ENCODE measurements at places on chromosomes 7 and 10.

DNA sequence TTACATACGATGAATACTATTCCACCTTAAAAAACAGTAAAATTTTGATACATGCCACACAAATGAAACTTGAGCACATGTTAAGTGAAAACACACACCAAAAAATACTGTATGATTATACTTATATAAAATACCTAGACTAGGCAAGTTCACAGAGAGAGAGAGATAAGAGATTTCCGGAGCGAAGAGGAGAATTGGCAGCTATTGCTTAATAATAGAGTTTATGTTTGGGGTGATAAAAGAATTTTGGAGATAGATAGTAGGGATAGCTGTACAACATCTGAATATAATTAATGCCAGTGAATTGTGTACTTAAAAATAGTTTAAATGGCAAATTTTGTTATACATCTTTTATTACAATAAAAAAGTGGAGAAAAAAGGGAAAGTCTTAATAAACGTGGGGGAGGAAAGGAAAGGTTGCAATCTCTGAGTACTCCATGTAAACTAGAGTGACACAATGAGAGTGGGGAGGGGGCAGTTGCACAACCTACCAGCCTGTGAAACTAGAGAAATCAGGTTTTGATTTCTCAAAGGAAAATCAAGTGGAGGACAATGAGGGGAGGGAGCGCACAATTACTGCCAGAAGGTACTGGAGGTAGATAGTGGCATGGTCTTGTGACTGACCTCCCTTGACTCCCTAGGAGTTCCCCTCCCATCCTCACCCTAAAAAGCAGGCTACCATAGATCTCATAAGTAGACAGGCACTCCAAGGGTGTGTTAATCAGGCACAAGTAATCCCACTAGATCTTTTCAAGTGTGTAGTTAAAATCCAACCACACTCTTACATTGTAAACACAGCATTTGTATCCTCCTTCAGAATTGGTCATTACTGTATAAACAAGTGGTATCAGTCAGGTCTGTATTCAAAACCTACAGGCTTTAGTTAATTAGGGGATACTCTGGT, 31.6 kb upstream of the ANK3 start:
- DNase-seq, result peak; percentile 10

DNA sequence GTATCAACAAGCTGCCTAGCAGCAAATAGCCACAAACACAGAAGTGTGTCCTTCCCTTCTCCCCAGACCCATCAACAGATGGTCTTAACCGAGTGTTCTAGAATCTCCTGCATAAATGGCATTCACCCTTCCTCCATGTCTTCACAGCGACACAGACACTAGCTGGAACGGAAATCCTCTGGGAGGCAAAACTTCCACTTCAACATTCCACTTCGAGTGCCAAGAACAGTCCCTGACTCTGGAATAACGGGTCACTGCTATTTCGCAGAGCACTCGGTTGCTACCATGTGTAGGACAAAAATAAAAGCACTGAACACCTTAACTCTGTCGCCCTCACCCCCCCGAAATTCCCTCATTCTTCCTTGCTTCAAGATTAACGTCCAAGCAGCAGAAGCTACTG, 65.1 kb downstream of the SFMBT2 start:
- no peak for DNase-seq

GRCh38 chr7:128859232-128860157, 3.2 kb upstream of the ATP6V1F start:
- DNase-seq, result peak; percentile 33

- DNase-seq, result no peak
These were observed 21.2 kb downstream of the HEPACAM2 start for GRCh38 chr7:93205046-93205445.

DNA sequence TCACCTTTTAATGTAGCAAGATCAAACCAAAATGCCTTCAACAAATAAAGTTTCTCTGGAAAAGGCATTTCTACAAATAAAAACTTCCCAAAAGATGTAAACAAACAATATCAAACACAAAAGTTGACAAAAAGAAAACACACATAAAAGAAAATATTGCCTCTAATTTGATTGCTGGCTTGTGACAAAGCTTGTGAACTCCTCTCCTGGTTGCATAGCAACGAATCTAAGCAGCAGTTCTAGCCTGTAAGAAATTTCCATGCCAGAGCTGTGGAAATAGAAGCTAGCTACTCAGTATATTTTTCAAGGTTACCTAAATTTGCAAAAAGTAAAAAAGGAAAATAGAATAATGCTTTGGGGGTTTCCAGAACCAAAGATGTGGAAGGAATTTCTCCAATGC, 173.9 kb upstream of the CDK1 start:
- no peak for DNase-seq

DNA sequence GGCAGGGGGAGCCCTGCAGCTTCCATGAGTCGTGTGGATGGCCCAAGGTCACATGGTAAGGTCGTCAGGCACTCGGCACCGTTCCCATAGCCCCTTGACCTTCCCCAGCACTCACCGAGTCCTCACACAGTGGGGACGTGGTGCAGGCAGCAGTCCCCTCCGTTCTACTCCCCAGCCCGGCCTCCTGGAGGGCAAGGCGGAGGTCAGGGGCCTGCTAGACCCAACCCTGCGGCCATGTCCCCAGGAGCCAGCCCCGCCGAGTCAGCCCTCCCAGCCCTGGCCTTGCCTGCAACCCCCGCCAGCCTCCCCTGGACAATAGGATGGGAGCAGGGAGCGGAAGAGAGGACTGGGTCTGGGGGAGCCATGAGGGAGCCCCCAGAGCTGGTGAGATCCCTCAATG, 65.2 kb downstream of the ELFN1 start:
- no peak for DNase-seq

DNA sequence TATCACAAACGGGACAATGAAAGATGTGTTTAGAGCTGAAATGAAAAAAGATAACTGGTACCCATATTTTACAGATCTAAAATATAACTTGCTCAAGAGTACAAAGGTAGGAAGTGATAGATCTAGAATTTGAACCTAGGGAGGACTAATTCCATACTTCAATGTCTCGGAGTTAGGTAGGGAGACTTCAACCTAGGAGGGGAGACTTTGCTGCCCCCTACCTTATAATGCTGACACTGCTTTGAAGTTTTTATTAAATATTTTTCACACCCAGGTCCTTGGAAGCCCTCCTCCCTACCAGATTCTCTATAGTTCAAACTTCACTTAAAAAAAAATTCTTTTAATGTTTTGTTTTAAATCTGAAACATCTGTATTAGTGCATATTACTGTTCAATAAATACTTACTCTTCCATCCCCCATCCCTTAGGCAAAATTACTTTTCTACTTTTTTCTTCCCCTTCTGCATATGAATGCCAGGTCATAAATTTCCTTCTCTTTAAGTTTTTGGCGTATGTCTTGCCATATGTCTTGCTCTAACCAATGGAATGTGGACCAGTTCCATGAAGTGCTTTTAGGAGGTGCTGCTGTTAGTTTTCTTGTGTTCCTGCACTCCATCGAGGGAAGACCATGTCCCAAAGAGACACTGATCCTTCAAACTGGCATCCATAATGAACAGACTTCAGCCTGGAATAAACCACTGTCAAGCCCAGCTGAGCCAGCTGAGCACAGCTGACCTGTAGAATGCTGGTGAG, 57.8 kb downstream of the MICU1 start:
- peak; percentile 64 for DNase-seq

- DNase-seq, result no peak
These were observed 18.8 kb upstream of the INSIG1 start for GRCh38 chr7:155278921-155279320.

DNA sequence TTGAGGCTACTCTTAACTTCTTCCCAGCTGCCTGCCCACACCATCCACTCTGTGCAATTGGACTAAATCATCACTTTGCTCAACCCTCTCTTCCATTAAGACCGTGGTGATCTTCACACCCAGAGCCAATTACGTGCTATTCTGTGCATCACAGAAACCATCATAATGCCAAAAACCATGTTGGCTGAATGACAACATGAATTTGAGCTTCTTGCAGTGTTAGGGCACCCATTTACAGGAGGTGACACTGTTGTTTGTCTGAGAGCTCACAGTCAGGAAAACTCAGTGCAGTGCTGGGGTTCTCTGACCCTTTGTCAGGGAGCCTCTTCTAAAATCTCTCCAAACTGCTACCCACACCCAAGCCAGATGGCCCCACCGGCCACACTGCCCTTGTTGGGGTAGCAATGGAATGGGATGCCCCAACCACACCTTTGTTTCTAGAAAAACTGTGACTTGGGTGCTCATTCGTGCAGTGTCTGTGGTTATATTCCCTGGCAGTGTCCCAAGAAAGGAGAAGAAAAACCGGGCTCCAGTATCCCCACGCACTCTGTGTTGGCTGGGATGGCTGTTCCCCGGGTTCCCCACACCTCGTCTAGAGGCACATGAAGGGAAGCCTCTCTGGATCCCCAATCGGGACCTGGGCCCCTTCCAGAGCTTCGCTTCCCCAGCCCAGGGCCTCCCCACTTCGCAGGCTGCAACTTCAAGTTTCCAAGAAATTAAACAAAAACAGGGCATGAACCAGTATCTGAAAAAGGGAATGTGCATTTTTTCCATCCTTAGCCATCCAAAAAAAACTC, 2.0 kb upstream of the TNS3 start:
- no peak for DNase-seq

DNA sequence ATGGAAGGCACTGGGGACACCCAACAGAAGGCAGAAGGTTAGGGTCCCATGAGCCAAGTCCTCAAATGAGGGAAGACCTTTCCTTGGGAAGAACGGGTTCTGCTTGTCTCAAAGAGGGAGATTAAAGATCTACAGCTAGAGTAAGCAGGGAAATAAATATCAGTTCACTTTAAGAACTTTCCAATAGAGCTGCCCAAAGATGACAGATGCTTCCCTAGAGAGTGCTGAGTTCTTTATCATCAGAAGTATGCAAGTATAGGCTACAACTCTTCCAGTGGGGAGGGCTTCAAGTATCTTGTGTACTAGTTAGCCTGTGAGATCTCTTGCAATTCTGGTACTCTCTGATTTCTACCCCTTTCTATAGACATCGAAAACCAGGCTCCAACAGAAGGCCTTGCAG, 39.4 kb downstream of the EMX2 start:
- no peak for DNase-seq

DNA sequence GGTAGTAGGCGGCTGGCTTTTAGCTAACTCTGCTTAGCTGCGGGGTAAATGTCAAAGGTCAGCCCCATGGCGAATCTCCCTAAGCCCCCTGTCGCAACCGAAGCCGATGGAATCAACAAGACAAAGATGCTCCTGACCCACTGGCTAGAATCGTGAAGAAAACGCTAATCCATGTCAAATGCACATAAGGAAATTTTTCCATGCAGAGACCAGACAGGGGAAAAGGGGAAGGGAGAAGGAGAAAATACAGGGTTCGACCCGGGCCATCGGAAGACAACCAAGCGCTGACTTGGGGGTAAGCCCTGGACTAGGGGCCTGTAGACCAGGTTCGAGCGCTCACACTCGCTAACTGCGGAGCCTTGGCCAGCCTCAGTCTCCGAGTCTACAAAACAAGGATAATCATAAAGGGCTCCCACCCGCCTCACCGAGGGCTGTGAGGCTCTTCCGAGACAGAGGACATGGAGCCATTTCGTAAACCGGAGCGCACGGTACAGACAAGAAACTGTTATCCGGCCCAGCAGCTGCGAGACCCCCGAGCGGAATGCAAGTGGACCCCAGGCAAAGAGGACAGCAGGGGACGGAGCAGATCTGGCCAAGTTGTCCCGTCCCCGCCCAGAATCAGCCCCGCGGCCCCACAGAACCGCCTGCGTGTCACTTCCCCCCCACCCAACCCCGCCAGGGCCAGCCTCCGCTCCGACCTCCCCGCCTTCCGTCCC, 507 bp downstream of the SAR1A start:
- peak; percentile 48 for DNase-seq

- no peak for DNase-seq
These were observed 7.0 kb upstream of the SERPINE1 start for GRCh38 chr7:101119876-101120275.

DNA sequence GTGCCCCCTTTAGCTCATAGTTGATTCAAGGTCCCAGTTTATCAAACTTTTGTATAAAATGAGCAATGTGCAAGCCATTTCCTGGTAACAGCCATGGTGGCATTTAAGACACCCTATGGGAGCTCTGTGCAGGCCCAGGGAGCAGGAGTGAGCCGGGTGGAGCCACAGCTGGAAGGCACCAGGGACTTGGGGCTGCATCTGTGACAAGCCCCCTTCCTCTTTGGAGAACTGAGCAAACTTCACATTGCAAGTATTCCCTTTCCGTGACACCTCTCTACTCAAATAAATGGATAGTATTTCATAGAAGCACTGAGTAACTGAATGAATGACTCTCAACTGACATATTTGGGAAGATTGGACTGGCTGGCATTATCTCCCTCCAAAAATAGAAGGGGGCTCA, 558.7 kb upstream of the FOXK1 start:
- DNase-seq, result no peak

DNA sequence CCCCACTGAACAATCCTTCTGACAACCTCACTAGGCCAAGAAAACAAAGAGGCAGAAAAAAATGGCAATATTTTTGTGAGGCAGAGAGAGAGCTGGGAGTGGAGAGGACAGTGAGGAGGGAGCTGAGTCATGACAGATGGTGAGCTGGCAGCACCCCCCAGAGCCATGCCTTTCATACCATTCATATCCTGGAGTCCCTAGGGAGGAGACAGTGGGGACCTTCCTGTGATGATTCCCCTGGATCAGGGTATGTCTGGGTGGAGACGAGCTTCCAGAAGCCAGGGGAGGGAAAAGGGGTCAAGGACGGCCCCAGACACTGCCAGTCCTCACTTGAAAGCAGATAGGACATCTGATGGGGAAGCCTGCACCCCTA, 160.5 kb downstream of the ADAM12 start:
- no peak for DNase-seq

GRCh38 chr7:28107960-28108359, 72.6 kb downstream of the JAZF1 start:
- no peak for DNase-seq

GRCh38 chr10:83935911-83936310, 203.4 kb upstream of the GHITM start:
- DNase-seq, result no peak

DNA sequence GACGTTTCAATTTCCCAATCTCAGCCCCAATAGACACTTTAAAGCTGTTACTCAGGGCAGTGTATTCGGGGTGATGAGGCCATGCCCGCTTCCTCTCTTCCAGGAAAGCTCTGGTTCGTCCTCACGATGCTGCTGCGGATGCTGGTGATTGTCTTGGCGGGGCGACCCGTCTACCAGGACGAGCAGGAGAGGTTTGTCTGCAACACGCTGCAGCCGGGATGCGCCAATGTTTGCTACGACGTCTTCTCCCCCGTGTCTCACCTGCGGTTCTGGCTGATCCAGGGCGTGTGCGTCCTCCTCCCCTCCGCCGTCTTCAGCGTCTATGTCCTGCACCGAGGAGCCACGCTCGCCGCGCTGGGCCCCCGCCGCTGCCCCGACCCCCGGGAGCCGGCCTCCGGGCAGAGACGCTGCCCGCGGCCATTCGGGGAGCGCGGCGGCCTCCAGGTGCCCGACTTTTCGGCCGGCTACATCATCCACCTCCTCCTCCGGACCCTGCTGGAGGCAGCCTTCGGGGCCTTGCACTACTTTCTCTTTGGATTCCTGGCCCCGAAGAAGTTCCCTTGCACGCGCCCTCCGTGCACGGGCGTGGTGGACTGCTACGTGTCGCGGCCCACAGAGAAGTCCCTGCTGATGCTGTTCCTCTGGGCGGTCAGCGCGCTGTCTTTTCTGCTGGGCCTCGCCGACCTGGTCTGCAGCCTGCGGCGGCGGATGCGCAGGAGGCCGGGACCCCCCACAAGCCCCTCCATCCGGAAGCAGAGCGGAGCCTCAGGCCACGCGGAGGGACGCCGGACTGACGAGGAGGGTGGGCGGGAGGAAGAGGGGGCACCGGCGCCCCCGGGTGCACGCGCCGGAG, 2.6 kb downstream of the GJD4 start:
- DNase-seq, result no peak

- DNase-seq, result no peak
These were observed 47.4 kb upstream of the CFAP46 start for GRCh38 chr10:132989476-132990415.
